ENCODE measurements at places on chromosomes 12 and 14.

GRCh38 chr14:59678352-59678751 lies 101.7 kb upstream of the CCDC175 start:
- no peak for DNase-seq

DNA sequence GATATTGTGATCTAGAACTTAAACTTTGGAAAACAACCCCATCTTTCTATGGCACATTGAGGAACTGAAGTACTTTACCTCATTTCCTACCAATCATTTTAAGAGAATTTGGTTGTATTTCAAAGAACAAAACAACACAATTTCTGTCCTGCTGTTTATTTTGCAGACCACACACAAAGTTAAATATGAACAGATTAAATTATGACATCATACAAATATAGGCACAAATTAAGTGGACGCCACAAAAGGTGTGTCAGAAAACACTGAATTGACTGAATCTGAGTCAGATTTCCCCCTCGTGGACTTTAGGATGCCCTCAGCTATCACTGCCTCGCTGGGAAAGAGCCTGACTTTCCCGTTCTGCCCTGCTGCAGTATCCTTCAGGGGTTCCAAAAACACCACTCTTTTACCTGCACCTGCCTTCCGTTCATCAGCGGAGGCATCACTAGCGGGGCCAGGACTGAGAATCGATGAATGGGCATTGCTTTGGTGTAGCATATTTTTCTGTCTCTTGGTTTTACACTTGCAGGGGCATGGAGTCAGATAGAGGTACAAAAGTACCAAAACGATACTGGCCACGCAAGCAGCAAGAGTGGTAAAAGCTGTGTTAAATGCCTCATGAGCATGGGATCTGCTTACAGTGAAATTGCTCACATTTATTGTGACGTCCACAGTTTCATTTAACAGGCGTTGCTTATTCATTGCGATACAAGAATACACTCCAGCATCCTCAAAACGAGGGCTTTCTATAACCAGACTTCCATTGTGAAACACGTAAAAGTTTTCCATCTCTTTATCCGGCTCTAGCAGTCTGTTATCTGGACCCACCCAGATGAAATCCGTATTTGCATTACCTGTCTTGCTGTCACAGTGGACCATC lies 2.0 kb upstream of the PCED1B start:
- DNase-seq: no peak

- DNase-seq: no peak
Measured at GRCh38 chr14:75433631-75434071, 5.8 kb downstream of the JDP2 start.

DNA sequence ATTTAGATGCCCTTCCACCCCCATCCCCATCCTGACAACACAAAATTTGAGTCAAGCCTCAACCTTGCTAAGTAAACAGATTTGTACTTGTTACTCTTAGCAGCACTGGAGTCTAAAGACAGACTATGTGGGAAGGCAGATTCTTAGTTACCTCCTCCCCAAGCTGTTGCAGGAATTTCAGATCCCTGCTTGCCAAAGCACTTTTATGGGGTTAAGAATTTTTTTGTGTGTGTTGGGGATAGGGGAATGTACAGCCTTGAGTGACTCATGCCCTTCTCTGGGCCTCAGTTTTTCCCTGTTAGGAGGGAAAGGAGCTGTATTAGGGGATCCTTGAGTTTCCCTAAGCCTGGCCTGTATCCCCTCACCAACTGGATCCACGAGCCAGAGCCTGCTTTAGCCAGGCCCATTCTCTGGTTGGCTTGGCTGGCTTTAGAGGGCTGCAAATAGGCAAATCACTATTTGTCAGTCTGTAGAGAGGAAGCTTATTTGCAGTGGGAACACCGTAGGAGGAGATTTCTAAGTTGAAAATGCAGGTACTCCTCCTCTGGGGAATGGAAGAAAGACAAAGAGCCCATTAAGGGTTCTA lies 27.7 kb upstream of the RNU6-8 start:
- peak; percentile 67 for DNase-seq

DNA sequence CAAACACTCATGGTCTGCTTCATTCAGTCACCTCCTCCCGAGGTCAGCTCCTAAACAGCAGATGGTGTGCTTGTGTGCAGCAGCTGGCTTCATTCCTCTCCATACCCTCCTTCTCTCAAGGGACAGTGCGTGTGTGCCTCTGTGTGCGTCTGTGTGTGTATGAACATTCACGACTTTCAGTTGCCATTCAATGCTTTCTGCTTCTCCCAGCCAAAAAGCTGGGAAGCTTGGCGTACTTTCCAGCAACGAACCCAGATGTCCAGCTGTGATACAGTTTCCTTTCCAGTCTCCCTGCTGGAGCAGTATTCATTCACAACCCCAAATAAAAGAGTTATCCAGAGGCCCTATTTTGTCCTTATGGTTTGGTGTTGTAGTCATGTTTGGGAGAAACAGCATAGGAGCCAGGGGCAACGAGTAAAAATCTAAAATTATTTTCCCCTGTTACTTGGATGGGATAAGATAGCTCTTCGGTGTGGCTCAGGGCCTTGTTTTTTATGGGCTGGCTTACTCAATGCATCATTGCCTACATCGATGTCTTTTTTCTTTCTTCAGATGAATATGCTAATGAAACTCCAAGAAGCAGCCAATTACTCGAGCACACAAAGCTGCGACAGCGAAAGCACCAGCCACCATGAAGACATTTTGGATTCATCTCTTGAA lies 379.3 kb downstream of the NAV3 start:
- DNase-seq: peak; percentile 54

- no peak for DNase-seq
Measured at GRCh38 chr12:67920413-67920812, 68.8 kb upstream of the IFNG-AS1 start.

- no peak for DNase-seq
Measured at GRCh38 chr12:6692888-6693287, 3.7 kb upstream of the ZNF384 start.

GRCh38 chr12:120140603-120141002 lies 24.1 kb upstream of the RAB35 start:
- DNase-seq: no peak

GRCh38 chr12:26496170-26496569 lies 300.8 kb downstream of the SSPN start:
- peak; percentile 39 for DNase-seq

DNA sequence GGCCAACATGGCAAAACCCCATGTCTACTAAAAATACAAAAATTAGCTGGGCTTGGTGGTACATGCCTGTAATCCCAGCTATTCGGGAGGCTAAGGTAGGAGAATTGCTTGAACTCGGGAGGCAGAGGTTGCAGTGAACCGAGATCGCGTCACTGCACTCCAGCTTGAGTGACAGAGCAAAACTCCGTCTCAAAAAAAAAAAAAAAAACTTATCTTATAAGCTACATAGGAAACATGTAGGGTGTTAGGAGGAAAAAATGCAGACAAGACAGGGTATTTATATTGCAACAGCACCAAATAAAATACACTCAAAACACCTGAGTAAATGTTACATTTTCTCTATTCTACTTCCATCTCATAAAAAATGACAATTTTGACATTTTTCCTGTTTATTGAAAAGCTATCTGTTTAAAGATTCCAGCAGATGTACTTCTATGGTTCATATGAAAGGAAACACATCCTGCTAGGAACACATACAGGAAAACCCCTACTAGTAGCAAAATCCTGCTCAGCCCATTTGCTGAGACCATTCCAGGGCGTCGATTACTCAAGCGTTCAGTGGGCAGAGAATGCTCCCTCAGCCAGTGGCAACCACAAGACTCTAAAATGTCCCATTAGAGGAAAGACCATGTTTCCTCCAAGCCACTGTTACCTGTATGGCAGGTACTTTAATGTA lies 19.7 kb downstream of the CORO1C start:
- no peak for DNase-seq

DNA sequence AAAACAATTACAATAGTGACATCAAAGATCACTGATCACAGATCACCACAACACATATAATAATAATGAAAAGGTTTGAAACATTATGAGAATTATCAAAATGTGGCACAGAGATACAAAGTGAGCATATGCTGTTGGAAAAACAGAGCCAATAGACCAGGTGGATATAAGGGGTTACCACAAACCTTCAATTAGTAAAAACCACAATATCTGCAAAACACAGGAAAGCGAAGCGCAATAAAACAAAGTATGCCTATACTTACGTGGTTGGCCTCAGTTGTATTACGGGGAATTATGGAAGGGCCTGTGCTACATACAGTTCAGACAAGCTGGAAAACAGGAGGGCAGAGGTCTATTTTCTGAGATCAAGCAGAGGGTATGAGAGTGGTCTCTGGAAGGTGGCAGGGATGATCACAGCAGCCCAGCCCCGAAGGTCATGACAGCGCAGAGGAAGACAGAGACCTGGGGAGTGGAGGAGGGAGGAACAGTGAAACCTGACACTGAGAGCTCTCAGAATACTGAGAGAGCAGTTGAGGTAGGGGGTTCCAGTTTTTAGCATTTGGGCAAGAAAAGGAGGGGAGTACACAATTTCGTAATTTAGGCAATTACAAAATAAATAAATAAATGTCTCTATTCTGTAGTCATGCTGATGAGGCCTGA lies 41.3 kb downstream of the IFNG start:
- DNase-seq: no peak

DNA sequence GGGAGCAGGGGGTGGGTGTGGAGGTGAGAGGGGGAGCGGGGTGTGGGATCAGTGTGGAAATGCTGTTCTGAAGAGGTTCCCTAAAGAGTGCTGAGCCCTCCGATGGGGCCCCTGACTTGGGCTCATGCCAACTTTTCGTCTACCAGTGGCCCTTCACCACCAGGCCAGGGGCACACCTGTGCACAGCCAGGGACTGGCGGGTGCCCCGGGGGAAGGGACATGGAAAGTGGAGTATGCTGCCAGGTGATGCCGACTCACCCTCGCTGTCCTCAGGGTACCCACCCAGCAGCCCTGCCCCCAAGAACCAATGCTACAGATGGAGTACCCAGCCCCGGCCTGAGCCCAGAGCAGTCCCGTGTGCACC lies 26.2 kb downstream of the AMN start:
- no peak for DNase-seq

GRCh38 chr12:131672941-131673887 lies 37.7 kb upstream of the SFSWAP start:
- DNase-seq: no peak

GRCh38 chr14:22830443-22831010 lies 840 bp downstream of the MRPL52 start:
- no peak for DNase-seq

DNA sequence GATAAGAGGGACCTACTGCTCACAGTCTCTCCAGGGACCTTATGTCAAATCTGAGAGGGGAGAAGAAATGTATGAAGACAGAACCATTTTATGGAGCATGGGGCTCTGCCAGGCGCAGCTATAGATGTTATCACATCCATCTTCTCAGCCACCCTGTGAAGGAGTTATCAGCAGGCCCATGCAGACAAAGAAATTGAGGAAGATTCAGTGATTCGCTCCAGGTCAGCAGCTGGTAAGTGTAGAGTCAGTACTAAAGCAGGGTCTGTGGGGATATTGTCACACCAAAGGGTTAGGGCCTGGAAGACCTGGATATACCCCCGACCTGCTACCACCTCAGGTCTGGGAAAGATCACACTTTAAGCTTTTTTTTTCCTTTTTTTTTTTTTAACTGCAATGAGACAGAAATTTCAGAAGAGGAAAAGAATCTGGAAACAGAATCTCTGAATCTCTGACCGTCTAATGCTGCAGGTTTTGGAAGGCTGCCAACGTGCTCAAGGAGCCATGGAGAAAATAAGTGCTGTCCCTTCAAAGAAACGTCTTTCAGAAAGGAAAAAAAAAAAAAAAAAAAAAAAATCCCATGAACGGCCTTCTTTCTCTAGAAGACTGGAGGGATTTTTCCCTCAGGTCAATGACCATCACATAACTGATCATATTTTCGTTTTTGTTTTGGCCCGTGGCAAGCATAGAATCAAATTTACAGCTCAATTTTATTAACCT lies 73.3 kb upstream of the PLEKHG7 start:
- no peak for DNase-seq

GRCh38 chr12:8658346-8658745 lies 4.3 kb downstream of the MFAP5 start:
- peak; percentile 63 for DNase-seq

- DNase-seq: peak; percentile 74
Measured at GRCh38 chr12:5166976-5167375, 123.3 kb downstream of the KCNA5 start.

DNA sequence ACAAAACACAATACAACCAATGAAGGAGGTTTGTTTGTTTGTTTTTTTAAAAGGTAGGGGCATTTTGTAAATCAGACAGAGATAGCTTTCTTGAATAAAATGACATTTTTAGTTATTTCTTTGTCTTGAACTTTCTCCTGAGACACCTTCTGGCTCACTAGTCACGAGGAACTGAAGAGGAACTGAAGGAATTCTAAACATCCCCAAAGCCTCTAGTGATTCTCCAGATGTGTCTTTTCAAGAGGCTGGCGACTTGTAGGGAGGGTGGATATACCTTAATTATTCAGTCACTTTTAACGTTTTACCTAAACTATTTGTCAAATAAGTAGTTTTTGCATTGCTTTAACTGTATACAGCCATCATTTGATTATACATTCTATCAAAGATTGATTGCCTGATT lies 211.2 kb upstream of the LRIG3 start:
- no peak for DNase-seq

GRCh38 chr12:27291862-27292261 lies 40.8 kb upstream of the BMAL2 start:
- no peak for DNase-seq

GRCh38 chr14:64209444-64210131 lies 84.6 kb downstream of the ESR2 start:
- peak; percentile 21 for DNase-seq

GRCh38 chr12:131732-132495 lies 65.3 kb downstream of the IQSEC3 start:
- no peak for DNase-seq

DNA sequence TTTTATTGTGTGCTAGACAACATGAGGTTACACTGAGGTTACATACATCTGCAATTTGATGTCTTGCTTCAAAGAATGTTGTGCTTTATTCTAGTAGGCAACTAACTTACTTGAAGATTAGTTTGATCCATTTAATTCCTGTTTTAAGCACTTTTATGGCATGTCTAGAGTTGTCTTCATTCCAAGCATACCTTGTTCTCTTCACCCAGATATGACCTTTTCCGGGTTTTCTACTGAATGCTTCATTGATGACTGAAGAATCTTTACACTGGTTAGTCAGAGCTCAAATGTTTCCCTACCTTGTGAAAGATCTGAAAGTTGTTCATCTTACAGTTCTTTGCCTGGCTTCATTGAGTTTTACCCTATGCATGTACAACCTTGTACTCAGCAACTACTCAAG lies 274.0 kb upstream of the KITLG start:
- DNase-seq: peak; percentile 83

DNA sequence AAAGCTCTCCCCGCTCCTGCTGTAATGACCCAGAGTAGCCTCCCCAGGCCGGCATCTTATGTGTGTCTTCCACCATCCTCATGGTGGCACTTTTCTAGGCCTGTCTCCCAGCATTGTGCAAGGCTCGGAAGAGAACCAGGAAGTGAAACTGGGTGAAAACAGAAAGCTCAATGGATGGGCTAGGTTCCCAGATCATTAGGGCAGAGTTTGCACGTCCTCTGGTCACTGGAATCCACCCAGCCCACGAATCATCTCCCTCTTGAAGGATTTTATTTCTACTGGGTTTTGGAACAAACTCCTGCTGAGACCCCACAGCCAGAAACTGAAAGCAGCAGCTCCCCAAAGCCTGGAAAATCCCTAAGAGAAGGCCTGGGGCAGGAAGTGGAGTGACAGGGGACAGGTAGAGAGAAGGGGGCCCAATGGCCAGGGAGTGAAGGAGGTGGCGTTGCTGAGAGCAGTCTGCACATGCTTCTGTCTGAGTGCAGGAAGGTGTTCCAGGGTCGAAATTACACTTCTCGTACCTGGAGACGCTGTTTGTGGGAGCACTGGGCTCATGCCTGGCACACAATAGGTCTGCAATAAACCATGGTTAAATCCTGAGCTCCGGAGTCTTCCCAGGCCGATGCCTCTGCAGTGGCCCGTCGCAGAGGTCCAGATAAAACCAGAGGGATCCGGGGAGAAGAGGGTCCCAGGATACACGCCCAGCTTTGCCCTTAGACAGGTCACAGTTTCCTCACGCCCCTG lies 15.6 kb downstream of the ACVRL1 start:
- DNase-seq: peak; percentile 56

Measured in cardiac fibroblast (primary cell).